Gastroesophageal sphincter (tissue), 4 donors: ENCODE measurements at places on chromosomes 12 and 14.
A peak's percentile ranks its signal among the peaks of the same experiment; 100 is the strongest.

GRCh38 chr12:55516391-55516790, 24.2 kb downstream of the OR6C68 start:
- ATAC-seq: no peak

- ATAC-seq: no peak
Observed at GRCh38 chr12:89877671-89878070, 169.0 kb upstream of the ATP2B1 start.

DNA sequence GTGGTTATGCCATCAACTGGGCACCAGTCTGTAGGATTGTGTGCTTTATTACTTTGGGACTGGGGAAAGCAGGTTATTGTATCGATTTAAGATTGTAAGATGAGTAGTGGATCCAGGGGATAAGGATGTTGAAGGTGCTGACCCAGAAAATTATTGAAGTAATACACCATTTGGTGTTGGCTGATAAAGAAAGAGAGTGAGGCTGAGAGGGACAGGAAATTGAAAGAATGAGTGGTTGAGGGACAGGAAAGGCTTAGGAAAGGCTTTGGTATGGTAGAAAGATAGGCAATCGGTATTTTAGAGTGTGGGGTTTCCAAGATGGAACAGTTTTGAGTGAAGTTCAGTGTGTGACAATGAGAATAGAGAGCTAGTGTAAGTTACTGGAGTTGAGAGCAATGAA, 12.3 kb downstream of the PPHLN1 start:
- no peak for ATAC-seq

GRCh38 chr12:101962486-101962885, 85.1 kb downstream of the DRAM1 start:
- peak; percentile 79 for ATAC-seq

GRCh38 chr12:54891717-54892478, 37.6 kb downstream of the MUCL1 start:
- no peak for ATAC-seq

GRCh38 chr12:69821032-69821455, 4.0 kb upstream of the MYRFL start:
- ATAC-seq: no peak

DNA sequence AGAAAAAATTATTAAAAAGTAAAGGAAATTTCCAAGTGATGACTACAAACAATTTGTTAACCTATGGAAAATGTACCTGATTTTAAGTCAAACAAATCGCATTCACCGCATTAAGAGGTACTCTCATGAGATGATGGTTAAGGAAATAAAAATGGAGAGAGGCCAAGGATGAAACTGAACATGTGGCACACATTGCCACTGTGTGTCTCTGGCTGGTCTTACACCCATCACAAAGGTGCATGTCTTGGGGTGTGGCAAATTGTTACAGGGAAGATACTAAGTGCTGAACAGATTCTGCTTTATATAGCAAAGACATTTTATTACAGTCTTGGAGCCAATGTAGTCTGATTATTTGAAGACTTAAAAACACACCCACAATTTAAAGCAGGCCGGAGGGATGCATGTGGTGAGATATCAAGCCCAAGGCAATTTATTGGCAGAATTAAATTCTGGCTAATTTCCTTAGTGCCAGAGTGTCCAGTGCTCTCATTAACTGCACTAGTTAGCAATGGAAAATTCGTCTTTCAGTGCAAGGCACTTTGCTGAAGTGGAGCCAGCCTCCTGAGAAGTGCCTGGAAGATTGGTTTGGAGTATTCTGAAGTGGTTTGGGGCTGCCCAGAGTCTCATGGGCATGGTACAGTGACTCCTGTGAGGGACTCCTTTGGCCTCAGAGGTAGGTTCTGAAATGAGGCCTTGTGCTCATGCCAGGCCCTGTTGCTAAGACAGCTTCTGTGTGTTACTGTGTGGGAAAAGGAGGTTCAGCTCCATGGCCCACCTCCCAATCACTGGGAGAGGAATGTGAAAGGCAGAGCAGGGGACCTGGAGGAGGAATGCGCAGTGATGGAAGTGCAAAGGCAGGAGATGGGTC, 166.9 kb downstream of the BRMS1L start:
- ATAC-seq: no peak

GRCh38 chr14:68854421-68854820, 61.6 kb upstream of the ZFP36L1 start:
- ATAC-seq: no peak

DNA sequence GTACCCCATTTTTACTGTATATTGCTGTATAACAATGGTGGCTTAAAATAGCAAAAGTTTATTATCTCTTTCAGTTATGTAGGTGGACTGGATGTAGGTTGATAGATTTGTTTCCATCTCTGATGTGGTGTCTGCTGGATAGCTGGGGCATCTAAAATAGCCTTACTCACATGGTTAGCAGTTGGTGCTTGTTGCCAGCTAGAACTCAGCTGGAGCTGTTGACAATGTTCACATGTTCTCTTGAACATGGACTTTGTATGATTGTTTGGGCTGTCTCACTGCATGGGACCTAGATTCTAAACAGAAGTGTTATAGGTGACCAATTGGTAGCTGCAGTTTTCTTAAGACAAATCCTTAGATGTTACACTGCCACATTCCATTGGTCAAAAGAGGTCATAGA, 126.9 kb downstream of the GPHN start:
- no peak for ATAC-seq

GRCh38 chr14:61996753-61997152, 234.5 kb downstream of the SNAPC1 start:
- ATAC-seq: no peak

GRCh38 chr12:16037533-16037932, 126.4 kb downstream of the DERA start:
- ATAC-seq: no peak

- no peak for ATAC-seq
Observed at GRCh38 chr12:120397824-120398540, 29.0 kb upstream of the MSI1 start.

- ATAC-seq: no peak
Observed at GRCh38 chr12:110622582-110622981, 8.7 kb downstream of the TCTN1 start.

- no peak for ATAC-seq
Observed at GRCh38 chr12:38886064-38886463, 19.3 kb downstream of the CPNE8 start.

GRCh38 chr14:89616852-89617341, 199.9 kb upstream of the FOXN3 start:
- ATAC-seq: no peak

- ATAC-seq: peak; percentile 29
Observed at GRCh38 chr14:104604458-104605449, at the start of gene TMEM179. TMEM179 (minus strand) TSS chr14:104604772; CDS start chr14:104604741, 31 bp downstream.

DNA sequence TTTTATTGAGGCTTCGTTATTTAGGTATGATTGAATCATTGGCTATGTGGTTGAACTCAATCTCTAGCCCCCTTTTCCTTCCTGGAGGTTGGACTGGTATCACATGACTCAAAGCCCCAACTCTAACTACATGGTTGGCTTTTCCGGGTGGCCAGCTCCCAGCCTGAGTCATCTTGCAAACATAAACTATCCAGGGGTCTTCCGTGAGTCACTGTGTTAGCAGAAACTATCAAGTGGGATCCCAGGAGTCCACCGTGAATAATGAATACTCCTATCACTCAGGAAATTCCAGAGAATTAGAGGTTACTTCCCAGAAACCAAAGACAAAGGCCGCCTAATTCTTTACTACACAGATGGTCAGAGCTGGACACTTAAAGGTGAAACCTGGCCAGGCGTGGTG, 19.7 kb upstream of the PLEKHD1 start:
- no peak for ATAC-seq

DNA sequence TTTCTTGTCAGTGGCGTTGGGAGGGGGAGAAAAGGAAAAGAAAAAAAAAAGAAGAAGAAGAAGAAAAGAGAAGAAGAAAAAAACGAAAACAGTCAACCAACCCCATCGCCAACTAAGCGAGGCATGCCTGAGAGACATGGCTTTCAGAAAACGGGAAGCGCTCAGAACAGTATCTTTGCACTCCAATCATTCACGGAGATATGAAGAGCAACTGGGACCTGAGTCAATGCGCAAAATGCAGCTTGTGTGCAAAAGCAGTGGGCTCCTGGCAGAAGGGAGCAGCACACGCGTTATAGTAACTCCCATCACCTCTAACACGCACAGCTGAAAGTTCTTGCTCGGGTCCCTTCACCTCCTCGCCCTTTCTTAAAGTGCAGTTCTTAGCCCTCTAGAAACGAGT, 1.9 kb downstream of the ASCL1 start:
- no peak for ATAC-seq

DNA sequence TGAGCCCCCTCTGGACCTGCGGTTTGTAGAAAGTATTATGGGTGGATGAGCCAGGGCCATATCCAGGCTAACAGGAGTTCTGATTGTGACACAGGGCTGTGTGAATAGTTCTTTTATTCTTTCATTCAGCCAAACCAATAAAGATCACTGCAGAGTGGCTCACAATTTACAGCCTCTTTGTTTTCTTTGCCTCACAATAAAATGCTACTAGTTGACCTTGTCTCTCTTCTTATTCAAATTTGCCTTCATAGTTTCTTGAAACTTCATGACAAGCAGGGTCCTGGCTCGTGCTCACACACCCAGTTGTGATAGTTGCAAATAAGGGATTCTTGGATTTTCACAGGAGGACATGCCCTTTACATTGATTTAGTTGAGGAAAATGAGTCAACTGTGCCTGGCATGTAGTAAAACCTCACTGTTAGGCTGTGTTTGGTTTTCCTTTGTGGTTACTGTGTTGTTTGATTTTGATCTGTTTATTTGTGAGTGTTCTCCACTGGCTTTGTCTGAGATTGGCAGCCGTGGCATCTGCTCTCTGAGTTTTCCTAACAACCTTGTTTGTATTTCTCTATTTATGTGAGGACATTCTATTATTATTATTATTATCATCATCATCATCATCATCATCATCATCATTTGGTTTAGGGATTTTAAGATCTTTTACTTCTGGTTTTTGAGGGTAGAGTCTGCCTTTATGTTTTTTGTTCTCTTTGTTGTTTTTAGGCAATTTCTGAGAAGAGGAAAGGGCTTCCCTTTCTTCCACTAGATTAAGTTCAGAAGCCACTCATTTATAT, 2.7 kb upstream of the KRT6B start:
- no peak for ATAC-seq

GRCh38 chr12:49339464-49339861, 2.5 kb upstream of the C1QL4 start:
- no peak for ATAC-seq

DNA sequence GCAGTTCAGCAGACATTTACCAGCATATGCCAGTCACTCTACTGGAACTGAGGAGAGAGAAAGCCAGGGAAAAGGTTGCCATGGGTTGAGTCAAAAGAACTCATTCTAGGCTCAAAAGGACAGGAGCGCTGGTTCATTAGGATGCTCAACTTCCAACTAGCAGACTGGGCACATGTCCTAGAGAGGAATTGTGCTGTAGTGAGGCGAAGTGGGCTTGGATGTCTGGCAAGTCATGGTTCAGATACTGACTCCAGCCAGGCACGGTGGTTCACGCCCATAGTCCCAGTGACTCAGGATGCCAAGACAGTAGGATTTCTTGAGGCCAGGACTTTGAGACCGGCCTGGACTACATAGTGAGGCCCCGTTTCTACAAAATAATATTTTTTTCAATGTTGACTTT, 281.5 kb downstream of the CACNA1C start:
- ATAC-seq: no peak

DNA sequence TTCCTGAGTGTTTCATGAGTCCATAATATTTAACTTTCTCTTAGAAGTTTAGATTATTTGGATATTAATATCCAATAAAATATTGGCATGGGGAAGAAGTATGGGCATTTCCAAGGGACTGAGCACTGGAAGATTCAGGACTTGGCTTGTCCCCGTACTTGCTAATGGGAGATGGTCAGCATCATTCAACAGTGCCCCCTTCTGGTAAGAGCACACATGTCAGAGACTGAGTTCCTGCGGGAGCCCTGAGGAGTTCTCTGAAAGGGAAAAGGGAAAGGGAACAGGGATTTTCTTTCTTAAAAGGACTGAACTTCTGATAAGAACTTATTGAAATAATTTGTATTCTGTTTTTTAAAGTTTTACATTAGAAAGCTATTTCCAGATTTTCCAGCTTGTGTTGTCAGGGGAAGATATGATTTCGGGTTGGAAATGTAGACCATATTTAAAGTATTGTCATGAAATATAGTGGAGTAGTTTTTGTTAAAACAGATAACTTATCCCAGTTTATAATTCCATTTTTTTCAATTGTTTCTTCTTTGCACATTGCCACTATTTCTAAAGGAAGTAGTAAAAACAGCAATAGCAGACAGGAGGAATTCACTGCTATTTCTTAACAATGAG, 59.8 kb upstream of the C12orf71 start:
- peak; percentile 75 for ATAC-seq

GRCh38 chr14:96055065-96055752, 16.0 kb downstream of the C14orf132 start:
- no peak for ATAC-seq

DNA sequence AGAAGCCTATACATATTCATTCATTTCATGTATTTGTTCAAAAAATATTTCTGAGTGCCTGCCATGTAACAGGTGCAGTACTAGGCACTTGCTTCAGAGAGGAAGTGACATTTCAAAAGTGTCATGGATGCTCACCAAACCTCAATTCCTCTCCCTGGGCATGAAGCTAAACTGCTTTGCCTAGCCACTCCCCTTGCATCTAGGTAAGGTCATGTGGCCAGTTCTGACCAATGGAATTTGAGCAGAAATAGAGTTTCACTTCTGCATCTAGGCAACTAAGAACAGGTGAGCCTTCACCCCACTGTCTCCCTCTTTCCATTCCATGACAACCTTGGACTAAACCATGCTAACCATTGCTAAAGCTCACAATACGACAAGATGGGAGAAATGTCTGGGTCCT, 27.6 kb downstream of the TC2N start:
- ATAC-seq: no peak

DNA sequence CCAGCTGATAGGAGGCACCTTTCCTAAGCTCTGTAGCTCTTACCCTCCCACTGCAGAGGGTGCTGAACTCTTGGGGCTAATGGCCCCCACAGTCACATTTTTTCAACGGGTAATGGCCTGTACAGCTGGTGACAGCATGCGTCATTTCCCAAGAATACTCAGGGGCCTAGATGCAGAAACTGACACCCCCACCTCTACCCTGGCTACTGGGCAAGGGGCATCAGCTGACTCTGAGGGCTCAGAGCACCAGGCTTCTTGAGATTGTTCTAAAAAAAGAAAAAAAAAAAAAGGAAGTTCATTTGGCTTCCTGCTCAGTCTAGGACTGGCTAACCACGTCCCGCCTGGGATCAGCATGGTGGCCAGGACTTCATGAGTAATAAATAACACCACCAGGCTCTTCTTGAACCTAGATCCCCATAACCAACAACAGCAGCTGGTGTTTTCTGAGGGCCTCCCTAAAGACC, 35.2 kb downstream of the ZFP36L1 start:
- ATAC-seq: peak; percentile 62

DNA sequence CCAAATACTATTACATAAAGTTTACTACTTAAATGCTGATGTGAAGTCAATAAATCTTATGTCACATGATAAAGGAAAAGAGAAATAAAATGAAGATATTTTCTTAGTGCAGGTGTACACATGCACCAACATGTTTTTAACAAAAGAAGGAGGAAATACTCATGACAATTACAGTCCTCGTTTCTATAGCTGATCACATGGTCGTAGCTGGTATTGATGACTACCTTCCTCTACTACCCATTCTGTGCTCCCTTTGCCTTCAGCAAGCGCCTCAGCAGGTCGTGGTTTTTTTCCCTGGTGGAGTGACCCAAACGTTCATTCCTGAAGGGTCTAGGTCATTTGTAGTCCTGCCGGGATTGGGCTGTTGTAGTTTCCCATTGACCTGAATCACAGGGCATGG, 25.4 kb upstream of the SLC10A1 start:
- ATAC-seq: no peak
